ENCODE measurements at places on chromosomes 11 and 22.

DNA sequence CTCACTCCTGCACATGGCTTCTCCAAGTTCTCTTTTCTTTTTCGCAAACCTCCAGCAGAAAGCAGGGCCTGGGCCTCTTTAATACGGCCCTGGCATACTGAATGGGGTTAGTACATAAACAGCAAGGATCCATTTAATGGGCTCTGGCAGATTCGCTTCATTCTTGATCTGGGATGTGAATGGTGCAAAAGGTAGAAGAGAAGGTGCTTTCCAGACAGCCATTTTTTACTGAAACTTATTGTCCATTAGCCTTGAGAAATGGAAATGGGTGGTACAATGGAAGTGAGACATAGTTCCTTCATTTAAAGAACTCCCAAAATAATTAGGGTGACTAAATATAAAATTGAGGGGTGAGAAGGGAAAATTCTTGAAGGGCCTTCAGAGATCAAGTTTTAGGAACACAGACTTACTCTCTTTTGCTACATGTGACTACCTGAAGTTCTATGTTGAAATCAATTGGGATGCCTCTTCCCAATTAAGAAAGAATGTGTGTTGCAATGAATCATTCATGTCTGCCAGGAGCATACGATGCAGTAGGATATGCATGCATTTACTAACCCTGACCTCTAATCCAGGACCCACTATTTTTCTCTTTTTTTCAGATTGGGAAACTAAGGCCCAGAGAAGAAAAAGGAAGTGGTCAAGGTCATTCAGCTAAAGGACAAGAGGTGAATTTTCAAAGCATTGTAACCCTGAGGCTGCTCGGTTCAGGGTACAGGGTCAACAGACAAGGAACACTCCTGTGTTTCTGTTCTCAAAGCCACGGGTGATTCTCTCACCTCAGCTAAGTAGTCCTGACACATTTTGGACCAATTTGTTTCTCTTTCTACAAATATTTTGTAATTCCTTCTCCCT lies 144.1 kb downstream of the BBOX1 start:
- no peak for DNase-seq

- no peak for DNase-seq
Observed at GRCh38 chr11:112023104-112023503, 2.1 kb upstream of the DLAT start.

GRCh38 chr11:22787551-22788162 lies 41.9 kb downstream of the SVIP start:
- peak; percentile 3 for DNase-seq

GRCh38 chr11:46455834-46456233 lies 64.3 kb upstream of the CHRM4 start:
- no peak for DNase-seq

- no peak for DNase-seq
Observed at GRCh38 chr22:42340829-42341383, 70.5 kb upstream of the TCF20 start.

- DNase-seq, result no peak
Observed at GRCh38 chr11:33670250-33671011, 30.2 kb downstream of the C11orf91 start.

DNA sequence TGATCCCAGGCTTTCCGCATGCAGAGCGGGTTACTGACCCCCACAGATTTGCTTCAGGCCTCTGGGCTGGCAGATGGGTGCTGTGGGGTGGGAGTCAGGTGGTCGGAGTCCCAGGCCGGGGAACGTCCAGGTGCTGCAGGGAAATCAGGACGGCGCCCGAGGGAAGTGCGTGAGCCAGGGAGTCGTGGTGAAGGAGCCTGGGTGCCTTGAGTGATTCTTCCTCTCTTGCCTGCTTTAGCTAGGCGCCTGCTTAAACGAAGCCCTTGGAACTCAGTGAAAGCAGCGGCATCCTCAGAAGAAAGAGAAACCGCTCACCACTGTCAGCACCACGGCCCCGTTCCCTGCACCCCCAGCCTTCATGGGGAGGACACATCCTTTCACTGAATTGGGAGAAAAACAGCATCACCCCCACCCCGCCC lies 455.6 kb downstream of the BRD1 start:
- DNase-seq, result no peak

GRCh38 chr11:130555251-130555841 lies 106.9 kb downstream of the ADAMTS15 start:
- DNase-seq, result no peak

- DNase-seq, result no peak
Observed at GRCh38 chr11:23041001-23041503, 180.8 kb upstream of the CCDC179 start.
